RWPE1 (cell line): ENCODE measurements at places on chromosomes 11 and 22.

GRCh38 chr11:119085437-119085847 lies 761 bp downstream of the HMBS start:
- no peak for DNase-seq

DNA sequence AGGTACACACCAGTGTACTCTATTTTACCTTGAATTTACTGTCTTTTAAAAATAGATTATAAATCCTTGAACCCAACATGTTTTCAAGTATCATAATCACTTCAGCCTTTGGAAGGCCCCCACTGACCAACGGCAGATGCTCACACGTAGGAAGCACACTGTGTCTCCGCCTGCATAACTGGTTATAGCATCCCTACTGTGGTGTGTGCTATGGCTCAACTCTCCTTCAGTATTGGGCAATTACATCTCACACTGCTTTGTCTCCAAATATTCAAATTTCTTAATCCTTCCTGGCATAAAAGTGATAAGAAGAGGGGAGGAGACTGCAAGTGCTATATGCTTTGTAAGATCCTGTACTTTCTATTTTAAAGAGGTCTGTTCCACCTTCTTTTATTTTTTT lies 165.7 kb downstream of the CADM1 start:
- DNase-seq = no peak

DNA sequence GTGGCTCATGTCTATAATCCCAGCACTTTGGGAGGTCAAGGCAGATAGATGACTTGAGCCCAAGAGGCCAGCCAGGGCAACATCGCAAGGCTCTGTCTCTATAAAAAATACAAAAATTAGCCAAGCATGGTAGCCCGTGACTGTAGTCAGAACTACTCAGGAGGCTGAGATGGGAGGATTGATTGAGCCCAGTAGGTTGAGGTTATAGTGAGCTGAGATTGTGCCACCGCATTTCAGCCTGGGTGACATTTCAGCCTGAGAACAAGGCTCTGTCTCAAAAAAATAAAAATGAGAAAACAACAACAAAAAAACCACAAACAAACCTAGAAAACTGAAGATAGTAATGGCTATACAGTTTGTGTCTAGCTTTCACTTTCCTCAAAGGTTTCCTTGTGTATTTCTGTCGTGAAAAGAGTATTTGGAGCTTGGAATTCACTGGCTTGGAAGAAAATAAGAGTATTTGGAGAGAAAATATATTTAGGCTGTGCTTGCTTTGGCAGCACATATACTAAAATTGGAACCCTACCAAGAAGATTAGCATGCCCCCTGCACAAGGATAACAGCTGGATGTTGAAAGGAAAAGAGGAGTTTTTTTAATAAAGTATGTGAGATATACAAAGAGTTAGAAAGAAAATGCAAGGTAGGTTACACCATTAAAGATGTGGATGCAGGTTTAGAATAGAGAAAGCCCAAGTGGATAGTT lies 3.9 kb upstream of the BIRC3 start:
- no peak for DNase-seq

- DNase-seq = no peak
Observed at GRCh38 chr11:32081129-32081641, 9.7 kb upstream of the RCN1 start.

DNA sequence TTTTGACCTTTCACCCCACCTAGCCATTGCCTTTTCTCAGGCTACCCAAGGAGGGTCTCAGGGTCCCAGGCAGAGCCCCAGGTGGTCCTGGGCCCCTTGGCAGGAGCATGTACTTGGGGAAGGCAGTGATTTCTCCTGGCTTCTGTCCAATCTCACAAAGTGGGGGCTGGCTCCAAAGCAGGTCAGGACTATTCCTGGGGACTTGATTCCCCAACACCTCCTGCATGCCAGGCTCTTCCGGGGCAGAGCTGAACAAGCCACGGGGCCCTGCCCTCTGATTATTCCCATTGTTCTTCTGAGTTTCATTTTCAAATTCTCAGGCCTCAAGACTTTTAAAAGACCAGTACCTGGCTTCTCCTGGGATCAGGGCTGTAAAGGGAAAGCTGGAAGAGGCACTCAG lies 1.5 kb upstream of the TCF20 start:
- no peak for DNase-seq

DNA sequence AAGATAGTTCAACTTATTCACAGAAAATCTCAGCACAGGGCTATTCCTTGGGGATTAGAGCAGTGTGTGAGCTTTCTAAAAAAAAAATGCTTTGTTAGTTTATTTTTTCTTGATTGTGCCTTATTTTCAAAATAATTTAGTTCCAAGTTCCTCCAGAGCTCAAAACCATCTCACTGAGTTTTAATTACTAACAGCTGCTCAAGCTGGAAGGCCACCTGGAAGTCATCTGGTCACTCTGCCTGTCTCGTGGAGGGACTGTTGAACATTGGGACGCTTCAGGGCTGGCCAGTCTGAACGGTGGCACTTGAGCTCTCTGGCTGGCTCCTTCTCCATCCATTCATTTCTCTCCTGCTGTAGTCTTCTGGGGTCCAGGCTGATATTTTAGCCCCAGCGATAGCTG lies 4.0 kb downstream of the OR51E1 start:
- no peak for DNase-seq

DNA sequence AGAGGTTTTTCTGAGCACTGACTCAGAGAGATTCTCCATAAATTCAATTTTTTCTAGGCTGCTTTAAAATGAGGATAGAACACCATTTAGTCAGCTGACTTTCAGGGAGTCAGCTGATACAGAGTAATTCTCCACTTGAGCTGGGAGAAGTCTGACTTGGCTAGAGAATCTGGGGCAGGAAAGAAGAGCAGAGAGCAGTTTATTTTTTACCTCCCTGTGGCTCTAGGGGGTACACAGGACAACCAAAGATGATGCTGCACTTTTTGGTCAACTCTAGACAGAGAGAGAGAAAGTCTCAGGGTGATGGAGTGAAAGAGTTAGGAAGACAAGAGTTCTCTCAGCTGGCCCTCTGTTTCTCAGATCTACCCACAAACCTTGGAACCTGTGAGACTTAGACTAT lies 67.3 kb upstream of the EED start:
- DNase-seq = no peak

DNA sequence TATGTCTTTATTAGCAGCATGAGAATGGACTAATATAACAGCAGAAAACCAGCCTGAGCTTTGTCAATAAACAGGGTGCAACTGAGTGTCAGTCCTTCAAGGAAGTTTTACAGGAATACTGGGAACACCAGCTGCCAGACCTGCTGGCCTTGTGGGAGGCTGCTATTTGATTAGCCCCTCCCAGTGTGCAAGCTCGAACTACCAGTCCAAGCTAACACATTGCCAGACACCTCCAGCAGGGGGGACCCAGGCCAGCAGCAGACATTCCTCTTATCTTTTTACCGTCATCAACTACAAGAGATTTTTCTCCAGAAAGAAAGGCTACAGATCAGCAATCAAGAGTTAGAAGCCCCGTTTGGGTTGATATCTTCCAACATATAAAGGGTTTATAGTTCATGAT lies 942.8 kb upstream of the TENM4 start:
- no peak for DNase-seq

- DNase-seq = no peak
Observed at GRCh38 chr11:567011-567628, 6.3 kb downstream of the RASSF7 start.

GRCh38 chr22:38866024-38866398 lies 6.0 kb downstream of the CBX6 start:
- no peak for DNase-seq

DNA sequence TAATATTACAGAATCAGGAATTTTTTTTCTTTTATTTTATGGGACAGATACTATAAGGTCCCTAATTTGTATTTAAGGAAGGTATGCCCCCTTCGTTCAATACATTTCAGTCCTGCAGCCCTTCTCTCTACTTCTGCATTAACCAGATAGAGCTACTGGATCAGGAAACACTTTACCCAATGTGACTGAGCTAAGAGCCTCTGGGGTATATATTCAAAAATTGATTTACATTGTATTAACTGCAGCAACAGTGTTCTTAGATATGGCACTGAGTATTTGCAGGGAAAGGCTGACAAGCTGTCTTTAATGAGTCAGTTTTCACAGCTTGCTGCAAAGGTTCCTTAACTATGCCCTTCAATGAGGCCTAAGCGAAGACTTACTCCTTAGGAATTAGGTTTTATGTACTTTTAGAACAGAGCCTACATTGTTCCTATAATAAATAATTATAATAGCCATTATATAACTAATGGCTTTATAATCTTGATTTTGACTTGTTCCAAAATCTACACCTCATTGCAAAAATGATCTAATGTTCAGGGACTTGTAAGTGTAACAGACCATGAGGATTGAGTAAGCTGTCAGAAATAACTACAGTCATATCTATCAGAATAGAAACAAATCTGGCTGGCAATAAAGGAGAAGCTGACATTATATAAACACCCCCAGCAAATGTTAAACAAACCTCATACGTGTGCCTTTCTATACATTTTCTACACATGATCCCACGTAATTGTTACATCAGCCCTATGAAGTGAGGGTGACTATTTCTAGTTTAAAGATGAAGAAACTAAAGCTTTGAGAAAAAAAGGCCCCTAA lies 55.0 kb downstream of the DDI1 start:
- no peak for DNase-seq

DNA sequence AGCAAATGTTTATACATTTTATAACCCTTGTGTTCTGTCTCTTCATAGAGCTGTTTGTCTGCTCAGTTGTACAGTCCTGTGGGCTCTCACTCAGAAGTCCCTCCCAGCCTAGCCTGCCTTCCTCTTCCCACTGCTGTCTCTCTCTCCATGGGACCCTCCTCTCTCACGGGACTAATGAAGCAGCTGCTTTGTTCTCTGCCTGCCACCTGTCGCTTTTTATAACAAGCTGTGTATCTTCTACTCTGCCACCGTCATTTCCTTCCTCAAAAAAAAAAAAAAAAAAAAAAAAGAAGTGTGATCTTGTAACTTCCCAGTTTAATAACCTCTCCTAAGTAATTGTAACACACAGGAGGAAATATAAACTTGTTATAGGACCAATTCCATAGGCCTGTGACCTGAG lies 92.2 kb upstream of the ALKBH3 start:
- DNase-seq = no peak

DNA sequence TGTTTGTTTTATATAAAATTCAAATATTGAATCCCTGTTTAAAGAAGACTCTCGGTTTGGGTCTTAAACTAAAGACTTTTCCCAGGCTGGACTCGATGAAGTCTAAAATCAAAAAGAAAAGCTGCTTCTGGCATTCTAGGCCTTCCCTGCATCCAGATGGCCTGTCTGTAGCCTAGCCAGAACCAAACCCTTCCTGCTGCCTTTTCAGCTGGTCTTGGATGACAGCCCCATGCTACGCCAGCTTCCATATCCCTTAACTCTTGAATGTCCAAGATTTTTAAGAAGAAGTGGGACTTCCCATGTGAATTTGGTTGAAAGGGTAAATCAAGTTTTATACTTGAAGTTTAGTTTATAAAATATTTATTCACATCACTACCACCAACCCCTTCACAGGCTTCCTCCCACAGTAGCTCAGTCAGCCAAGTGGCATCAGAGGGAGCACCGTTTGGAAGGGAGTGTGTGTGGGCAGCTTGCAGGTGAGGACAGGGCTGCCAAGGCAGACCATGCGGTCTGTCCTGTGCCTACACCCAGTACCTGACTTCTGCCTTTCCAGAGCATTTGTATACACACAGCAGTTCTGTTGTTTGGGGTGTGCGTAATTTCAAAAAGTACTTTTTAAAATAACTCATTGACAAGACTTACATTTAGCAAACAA lies 18.2 kb upstream of the PSMA1 start:
- no peak for DNase-seq

DNA sequence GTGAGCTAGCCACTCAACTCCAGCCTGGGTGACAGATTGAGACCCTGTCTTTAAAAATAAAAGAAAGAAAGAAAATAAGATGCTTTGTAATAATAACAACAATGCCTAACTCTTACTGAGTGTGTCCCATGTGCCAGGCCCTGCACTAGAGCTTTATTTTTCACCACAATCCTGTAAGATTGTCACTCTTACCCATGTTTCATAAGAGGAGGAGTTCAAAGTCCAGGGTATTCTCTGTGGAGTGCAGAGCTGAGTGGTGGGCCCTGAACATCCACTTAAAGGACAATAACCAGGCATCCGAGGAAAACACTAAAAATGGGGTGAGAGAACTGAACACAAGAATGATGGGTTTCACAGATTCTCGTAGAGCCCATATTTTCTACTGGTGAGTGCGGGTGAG lies 925 bp upstream of the C11orf52 start:
- no peak for DNase-seq

GRCh38 chr11:14891143-14892035 lies 642 bp downstream of the CYP2R1 start:
- DNase-seq = peak; percentile 78

- no peak for DNase-seq
Observed at GRCh38 chr22:31099386-31099785, 8.0 kb downstream of the SELENOM start.

DNA sequence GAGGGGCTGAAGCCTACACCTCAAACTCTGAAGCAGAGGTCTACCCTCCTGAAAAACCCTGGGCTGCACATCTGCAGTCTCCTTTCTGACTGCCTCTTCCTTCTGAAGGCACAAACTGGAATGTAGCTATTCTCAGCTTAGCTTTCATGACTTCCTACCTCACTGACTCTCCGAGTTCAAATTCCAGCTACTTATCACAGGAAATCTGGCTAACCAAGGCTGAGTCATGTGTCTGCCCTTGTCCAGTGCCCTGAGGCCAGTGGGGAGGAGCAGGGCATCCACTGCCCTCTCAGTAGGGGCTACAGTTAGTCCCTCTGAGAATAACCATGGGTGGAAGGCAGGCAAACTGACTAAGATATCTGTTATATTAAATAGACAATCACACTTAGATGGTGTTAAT lies 29.2 kb downstream of the PDGFD start:
- DNase-seq = no peak

DNA sequence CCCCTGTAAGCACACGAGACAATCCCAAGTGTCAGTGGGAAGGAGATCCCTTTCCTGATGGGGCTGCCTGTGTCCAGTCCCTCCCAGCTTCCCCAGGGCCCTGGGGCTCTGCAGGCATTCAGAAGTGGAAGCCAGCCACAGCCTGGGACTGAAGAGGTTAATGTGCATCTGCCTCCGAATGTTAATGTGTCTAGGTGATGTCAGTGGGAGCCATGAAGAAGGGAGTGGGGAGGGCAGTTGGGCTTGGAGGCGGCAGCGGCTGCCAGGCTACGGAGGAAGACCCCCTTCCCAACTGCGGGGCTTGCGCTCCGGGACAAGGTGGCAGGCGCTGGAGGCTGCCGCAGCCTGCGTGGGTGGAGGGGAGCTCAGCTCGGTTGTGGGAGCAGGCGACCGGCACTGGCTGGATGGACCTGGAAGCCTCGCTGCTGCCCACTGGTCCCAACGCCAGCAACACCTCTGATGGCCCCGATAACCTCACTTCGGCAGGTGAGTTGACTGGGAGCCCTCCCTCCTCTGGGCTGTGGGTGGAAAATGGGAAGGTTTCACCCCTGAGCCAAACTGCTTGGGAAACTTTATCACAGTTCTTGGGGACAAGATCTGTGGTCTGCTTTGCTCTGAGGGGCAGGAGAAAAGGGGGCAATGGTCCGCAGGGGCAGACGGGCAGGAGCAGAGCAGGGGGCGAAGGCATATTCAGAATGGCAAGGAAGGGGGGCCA lies at the start of gene MCHR1:
Gene MCHR1, plus strand, starts transcription at position 236 of the 715 bp plus-strand sequence. Its CDS starts 169 bp downstream, at position 405.
- DNase-seq = no peak

- no peak for DNase-seq
Observed at GRCh38 chr22:37326726-37327125, 44.4 kb downstream of the CYTH4 start.
